ENCODE measurements at places on chromosomes 16 and 17.

- DNase-seq: no peak
These were observed 147.0 kb downstream of the ABCA8 start for GRCh38 chr17:68807998-68808772.

DNA sequence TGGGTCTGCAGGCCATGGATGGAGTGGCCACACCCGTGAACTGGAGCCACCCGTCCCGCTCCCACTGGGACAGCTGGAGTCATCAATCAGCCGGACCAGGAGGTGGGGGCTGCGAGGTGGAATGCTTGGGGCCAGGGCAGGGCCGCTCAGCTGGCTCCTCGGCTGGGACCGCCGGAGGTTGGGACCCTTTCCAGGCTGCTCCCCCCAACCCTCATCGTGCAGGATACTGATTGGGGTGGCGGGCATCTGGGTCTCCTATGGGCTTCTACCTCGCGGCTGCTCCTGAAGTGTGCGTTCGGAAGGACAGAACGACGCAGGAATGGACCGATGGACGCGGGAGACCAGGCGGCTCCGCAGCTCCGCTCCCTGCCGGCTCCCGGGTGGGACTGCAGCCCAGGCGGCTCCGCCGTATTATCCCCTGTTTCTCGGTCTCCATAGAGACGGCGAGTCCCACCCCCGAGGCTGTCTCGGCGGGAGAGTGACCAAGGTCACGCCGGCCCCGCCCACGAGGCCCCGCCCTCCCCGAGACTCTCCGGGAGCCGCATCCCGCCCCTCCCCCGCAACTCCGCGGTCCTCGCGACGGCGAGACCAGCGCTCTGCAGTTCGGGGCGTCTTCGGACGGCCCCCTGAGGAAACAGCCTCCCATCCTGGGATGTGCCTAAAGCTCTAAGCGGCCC lies at the start of gene TPPP3:
Gene TPPP3, minus strand, starts transcription at position 388 of the 677 bp plus-strand sequence. CDS start 2,387 bp downstream, outside the sequence.
- DNase-seq: no peak

DNA sequence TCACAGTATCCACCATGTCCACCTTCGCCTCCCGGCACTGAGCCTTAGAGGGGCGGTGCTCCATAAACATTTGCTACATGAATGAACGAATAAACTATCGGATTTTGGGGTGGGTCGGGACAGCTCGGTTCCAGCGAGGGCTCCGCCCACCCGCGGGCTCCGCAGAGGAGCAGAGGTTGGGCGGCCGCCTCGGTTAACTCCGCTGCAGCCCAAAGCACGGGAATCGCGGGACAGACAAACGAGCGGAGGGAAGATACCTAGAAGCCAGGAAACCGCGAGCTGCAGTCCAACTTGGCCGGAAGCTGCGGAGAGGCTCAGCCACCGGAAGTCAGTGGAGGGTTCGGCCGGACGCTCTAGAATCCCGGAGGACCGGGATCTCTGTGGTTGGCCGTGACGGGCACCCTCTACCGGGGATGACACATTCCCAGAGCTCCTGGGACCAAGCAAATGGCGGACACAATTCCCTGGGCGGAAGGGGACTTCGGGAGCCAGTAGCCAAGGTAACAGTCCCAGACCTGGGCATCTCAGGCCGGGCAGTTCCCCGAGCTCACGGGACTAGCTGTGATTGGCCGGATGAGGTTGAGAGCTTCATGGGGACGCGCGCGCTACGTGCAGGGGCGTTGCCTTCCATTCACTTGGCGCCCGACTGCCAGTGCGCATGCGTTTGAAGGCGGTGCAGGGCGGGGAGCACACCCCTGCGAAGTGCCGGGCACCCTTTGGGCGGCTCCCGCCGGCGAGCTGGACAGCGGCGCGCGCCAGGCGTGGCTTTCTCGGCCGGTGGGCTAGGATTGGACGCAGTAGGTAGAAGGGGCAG lies 489 bp upstream of the MAPK7 start:
- DNase-seq: peak; percentile 81

GRCh38 chr16:25298165-25298872 lies 40.7 kb upstream of the ZKSCAN2 start:
- DNase-seq: no peak

GRCh38 chr16:46688101-46688653 lies 801 bp downstream of the VPS35 start:
- no peak for DNase-seq

- no peak for DNase-seq
These were observed 22.0 kb downstream of the CLUH start for GRCh38 chr17:2689411-2690164.

- DNase-seq: no peak
These were observed at the start of gene GLTPD2 for GRCh38 chr17:4788807-4789700. GLTPD2 (plus strand) TSS chr17:4788964; CDS start chr17:4789012, 48 bp downstream.

All from stimulated activated CD8-positive, alpha-beta memory T cell treated with anti-CD3 and anti-CD28 coated beads, Interleukin-7, amount 100 ng/mL, for 1 hour (primary cell).